GM23338 (cell line): ENCODE measurements at places on chromosomes 12 and 14. TPM values are rescaled to one million over a fixed set of nuclear protein-coding genes. Genes with fewer than 3 reads are reported as not detected.

- no peak for DNase-seq
Measured at GRCh38 chr12:19886639-19887064, 447.4 kb downstream of the AEBP2 start.

GRCh38 chr12:8696442-8697090 is 1.2 kb upstream of the RIMKLB start:
- peak; percentile 54 for DNase-seq

DNA sequence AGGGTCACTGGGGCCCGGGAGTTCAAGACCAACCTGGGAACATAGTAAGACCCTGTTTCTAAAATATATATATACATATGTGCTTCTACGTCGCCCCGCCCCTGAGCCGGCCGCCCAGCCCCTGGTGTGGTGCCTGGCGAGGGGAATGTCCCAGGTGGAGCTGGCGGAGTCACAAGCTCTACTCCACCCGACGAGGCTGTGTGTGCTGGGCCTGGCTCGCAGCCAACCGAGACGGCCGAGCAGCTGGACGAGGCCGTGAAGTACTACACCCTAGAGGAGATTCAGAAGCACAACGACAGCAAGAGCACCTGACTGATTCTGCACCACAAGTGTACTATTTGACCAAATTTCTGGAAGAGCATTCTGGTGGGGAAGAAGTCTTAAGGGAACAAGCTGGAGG is 22.1 kb upstream of the ITPK1 start:
- DNase-seq: peak; percentile 38

Gene COL2A1
- 24.6 and 31.8 TPM in 2 replicates for total RNA-seq

Gene RPGRIP1
- 0.93 and 1.6 TPM in 2 replicates for total RNA-seq

GRCh38 chr14:89041257-89041582 is 216.8 kb downstream of the TTC8 start:
- no peak for DNase-seq

- no peak for DNase-seq
Measured at GRCh38 chr14:106812788-106813476, 1286.5 kb downstream of the TMEM121 start.

DNA sequence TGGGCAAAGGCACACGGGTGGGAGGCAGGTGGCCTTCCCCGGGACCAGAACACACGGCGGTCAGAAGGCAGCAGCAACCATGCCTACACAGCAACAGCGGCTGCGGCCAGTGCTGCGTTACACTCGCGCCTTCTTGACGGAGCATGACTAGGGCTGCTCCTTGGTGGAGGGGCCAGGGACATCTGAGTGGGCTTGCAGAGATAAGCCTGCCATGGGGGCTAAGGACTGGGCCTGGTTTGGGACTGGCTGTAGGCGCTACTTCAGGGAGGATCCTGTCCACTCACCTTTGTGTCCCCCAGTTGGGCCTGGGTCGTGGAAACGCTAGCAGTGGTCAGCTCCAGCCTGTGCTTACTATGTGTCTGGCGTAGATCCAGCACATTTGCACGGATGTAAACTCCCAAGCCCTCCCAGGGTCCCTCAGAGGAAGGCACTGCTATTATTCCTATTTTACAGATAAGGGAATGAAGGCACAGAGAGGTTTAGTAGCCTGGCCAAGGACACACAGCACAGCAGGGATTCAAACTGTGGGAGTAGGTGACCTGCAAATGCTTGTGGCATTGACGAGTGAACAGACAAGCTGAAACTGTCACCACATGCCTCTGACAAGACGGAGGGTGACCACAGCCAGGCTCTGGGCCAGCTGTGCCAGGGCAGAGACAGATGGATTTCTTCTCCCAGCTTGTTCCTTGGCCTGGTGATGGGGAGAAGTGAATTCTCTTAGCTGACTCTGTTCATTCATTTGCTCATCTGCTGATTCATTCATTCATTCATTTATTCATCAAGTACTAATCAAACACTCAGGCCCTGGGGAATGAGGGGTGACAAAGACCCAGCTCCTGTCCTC is 31.9 kb upstream of the DLK1 start:
- DNase-seq: no peak

- no peak for DNase-seq
Measured at GRCh38 chr14:103288076-103288766, 45.8 kb upstream of the EIF5 start.

- DNase-seq: no peak
Measured at GRCh38 chr12:92138144-92138543, 7.5 kb downstream of the BTG1 start.

- no peak for DNase-seq
Measured at GRCh38 chr14:22919601-22919921, 612 bp upstream of the RBM23 start.

DNA sequence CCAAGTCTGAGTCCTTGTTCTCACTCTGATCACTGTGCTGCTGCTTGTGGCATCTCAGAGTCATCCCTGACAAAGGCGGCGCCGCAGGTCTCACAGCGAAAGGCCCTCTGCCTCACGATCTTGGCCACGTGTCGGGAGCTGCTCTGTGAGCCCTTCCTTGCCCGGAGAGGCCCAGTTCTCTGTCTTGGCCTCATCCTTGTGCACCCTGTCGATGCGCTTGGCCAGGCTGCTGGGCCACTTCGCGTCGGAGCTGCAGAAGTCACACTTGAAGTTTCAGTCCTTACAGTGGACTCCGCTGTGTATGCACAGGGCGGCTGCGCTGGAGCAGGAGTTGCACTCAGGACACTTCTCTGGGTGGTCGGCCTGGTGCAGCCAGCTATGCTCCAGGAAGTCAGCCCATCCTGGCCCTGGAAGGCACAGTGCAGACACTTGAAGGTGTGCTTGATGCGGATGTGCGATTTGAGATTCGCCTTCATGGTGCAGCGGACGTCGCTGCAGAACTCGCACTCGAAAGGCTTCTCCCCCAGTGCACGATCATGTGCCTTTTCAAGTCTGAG is 36.4 kb upstream of the SAV1 start:
- no peak for DNase-seq

DNA sequence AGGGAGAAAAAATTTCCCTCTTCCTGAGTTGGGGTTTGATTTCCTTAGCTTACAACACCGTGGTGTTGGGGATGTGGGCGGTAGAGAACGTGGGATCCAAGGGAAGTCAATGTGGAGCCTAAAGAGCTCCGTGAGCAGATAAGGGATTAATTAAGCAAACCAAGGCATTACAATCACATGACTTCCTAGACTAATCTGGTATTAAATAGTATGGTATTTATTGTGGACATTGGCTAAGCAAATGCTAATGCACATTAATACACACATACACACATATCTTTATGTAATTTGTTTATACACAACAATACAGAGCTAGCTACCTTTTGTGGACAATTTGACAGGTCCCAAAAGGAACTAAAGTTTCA is 791 bp upstream of the RNF41 start:
- DNase-seq: no peak

- no peak for DNase-seq
Measured at GRCh38 chr14:91253795-91254323, 9.4 kb upstream of the GPR68 start.

DNA sequence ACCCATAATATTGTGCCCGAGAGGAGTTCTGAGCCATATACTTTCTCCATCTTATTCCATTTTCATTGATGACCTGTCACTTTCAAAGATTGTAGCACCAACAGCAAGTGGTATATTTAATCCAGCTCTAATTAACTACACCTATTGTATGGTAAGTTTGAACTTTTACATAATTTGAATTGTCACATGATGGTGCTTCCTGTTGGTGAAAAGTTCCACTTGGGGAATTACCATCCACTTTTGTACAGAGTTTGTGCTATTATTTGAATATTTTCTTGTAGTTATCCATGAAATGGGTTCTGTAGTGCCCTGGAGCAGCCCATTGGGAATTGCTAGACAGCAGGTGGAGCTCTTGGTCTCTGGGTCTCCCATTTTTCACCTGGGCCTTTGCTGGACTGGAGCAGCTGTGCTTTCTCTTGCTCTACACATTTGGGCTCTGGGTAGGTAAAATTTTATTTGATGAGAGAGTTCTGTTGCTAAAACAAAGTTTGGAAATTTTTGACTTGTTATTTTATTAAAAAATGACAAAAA is 3.0 kb downstream of the SMCO3 start:
- DNase-seq: peak; percentile 59

GRCh38 chr14:65033181-65033580 is 46.5 kb downstream of the FNTB start:
- no peak for DNase-seq

Gene TMEM30B
- total RNA-seq: 12.8 and 22.9 TPM in 2 replicates

DNA sequence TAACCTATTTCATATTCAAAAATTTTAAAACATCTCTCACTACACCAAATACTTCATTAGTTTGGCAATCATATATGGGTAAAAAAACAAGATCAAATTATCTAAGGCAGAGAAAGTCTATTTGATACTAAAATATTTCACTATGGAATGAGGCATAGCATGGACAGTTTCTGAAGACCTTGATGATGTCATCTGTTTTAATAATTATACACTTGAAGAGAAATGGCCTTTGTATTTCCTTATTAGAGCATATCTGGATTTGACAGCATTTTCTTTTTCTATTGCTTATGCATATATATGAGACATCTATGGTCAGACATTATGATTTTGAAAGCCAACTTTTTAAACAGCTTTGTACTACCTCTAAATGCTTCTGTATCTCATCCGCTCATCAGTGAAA is 88.6 kb downstream of the DDHD1 start:
- no peak for DNase-seq

DNA sequence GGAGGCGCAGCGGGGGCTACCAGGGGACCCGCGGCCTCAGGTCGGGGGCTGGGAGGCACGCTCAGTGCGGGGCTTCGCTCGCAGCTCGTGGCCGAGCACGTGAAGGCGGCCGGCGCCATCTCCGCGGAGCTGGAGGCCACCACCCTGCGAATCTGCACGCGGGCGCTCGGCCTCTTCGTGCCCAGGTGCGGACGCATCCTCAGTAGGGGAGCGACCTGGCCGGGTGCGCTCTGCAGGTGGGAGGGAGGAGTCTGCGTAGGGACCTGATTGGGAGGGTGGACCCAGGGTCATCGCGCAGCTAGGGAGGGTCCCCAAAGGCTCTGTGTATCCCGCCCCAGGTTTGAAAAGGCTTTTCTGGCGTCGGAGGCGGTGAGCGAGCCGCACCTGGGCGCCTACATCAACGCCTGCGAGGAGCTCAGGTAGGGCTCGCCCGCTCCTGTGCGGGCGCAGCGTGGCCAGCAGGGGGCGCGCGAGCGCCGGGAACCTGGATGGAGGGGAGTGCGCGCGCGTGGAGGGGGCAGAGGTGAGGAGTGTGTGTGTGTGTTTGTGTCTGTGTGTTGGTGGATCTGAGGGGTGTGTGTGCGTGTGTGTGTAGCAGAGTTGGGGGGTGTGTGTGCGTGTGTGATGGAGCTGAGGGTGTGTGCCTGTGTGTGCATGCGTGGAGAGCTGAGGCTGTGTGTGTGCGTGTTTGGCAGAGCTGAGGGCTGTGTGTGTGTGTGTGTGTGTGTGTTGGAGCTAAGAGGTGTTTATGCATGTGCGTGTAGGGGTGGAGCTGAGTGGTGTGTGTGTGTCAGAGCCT is 10.3 kb downstream of the EXOC3L4 start:
- peak; percentile 80 for DNase-seq

Gene PRKAG1
- 27.2 and 35.4 TPM in 2 replicates for total RNA-seq

DNA sequence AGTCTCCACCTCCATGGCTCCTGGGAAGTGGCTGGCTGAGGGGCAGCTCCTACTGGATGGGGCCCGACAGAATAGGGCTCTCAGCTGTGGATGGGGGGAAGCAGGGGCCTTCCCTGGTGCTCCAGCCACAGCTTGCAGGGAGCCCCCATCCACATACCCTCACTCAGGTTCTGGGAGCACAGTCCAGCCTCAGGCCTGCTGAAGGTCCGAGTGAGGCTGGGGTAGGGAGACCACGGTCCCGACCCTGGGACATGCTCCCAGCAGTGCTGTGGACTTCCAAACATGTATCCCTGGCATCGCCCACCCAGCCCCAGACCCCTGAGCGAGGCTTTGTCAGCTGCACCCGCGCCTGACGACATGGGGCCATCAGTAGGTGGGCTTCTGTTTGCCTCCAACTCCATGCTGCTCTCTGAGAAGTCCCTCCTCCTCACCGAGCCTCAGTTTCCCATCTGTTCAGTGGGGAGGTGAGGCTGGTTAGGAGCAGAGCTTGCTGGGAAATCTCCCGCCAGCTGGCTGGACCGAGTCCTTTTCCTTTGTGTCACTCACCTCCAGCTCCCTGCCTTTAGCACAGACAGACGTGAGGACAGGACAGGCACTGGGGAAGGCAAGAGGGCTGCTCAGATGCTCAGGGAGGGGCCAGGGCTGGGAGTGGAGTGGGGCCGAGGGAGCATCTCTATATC is 9.1 kb upstream of the ATG101 start:
- no peak for DNase-seq

DNA sequence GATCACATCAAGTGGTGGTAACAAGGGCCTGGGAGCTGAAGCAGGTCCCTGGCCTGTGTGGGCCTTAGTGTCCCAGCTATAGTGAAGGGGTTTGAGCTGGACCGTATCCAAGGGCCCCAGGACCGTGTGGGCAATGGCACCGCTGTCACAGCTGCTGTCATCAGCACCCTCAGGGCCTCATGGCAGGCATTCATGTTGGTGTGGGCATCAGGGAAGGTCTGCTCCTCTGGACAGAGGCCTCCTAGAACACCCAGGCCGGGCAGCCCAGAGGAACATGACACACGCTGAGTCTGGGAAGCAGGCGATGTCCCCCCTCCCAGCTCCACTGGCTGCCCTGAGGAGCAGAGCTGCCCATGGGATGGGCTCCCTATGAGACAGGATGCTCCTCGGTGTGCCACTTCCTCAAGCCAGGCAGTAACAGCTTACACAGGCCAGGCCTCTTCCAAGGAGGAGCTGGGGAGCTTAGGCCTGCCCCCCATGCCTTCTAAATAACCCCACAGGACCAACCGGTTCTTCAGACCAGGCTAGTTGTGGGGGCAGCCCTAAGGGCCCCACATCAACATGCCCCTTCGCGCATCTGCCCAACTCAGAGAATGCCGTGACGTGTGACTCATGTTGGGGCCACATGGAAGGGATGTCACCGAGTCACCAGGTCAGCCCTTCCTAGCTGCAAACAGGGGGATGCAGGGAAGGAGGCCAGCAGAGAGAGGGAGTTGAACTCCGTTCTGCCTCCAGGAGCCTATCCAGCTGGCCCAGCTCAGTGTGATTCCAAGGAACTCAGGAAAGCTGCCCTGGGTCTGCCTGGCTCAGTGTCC is 80.4 kb downstream of the PITPNM2 start:
- DNase-seq: no peak

Gene KRT6C
- total RNA-seq: not detected in 2 replicates

Gene SLC16A7
- total RNA-seq: 4.3 and 5.7 TPM in 2 replicates

DNA sequence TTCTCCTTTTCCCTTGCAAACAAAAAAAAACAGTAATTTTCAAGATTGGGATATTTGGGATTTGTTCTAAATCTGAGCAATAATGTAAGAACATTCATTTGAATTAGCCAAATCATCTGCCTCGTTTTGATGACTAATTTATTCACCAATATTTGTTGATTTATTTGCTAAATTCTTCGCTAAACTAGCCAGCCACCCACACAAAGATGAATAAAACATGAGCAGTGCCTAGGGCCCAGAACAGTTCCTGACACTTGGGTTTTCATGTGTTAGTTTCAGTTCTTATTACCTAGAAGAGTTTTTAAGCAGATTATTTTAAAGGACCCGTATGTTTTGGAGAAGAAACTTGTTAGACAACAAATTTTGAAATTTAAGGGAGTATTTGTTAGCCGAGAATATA is 1.4 kb downstream of the ETNK1 start:
- DNase-seq: no peak

- DNase-seq: no peak
Measured at GRCh38 chr12:34253674-34254073, 231.4 kb downstream of the ALG10 start.

- DNase-seq: no peak
Measured at GRCh38 chr12:55548756-55549155, 646 bp upstream of the OR6C4 start.

GRCh38 chr12:76460807-76461206 is 98.8 kb downstream of the OSBPL8 start:
- DNase-seq: no peak

GRCh38 chr12:53306826-53307225 is 7.3 kb downstream of the MYG1 start:
- DNase-seq: no peak

Gene TPH2
- total RNA-seq: 1.0 and 1.4 TPM in 2 replicates

Gene ARPC3
- total RNA-seq: 378 and 411 TPM in 2 replicates
